ENCODE measurements at places on chromosomes 2 and 18.

DNA sequence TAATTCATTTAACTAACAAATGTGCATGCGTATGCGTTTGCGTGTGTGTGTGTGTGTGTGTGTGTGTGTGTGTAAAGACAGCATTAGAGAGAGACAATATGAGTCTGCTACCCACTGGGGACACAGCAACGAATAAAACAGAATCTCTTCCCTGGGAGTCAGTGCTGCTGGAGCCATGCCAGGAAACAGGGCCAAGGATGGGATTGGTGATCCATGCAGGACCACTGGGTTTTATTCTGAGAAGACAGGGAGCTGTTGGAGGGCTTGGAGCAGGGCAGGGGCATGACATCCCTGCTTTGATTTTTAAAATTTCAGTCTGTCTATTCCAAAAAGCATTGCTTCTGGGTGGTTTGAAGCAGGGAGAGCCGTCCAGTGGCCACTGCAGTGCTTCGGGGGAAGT, 62.9 kb downstream of the PDCL3 start:
- DNase-seq = no peak

- peak; percentile 13 for DNase-seq
These were observed 105.9 kb upstream of the CREB1 start for GRCh38 chr2:207423886-207424285.

DNA sequence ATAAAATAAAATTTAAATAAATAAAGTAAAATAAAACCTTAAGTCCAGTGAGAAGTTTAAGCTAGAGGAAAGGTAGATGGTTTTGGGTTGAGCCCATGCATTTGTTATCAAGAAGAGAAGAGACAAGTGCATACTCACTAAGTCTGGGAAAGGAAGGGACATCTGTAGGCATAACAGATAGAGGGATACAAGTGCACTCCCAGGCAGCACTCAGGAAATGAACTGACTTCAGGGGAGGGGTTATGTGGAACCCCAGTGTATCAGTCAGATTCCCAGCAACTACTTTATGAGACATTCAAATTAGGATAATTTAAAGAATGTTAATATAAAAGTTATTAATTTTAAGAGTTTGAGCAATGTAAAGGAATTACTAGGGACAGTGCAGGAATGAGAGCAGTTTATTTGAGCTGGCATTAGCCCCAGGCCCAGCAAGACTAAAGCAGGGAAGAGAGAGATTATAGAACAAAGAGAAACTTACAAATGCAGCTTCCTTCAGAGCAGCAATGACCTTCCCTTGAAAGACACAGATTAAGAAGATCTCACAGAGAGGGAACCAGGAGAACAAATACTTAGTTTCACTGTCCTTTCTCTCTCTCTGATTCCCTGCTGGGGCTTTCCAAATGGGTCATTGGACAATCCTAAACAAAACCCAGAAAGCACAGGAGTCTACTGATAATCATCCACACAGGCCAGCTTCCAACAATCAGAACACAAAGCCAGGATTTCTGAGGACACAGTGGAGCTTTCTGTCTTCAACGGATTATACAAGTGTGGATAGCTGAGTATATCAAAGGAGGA, 109.7 kb downstream of the ERBB4 start:
- no peak for DNase-seq

- no peak for DNase-seq
These were observed 1.9 kb downstream of the AGFG1 start for GRCh38 chr2:227473806-227474205.

DNA sequence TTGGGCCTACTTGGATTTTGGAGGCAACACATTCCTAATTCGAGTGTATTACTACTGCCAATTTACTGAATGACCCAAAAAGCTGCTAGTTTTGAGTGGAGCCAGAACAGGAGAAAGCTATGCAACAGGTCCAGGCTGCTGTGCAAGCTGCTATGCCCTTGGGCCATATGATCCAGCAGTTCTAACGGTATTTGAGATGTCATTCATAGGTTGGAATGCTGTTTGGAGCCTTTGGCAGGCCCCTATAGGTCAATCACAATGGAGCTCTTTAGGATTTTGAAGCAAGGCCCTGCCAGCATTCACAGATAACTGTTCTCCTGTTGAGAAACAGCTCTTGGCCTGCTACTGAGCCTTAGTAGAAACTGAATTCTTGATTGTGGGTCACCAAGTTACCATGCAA, 368.7 kb downstream of the CDH19 start:
- no peak for DNase-seq

- DNase-seq = no peak
These were observed 172.3 kb downstream of the PRKCE start for GRCh38 chr2:45823723-45824206.

- no peak for DNase-seq
These were observed 7.2 kb upstream of the NEU4 start for GRCh38 chr2:241801611-241802420.

GRCh38 chr18:76928179-76928868, 106.0 kb downstream of the ZNF236 start:
- no peak for DNase-seq

DNA sequence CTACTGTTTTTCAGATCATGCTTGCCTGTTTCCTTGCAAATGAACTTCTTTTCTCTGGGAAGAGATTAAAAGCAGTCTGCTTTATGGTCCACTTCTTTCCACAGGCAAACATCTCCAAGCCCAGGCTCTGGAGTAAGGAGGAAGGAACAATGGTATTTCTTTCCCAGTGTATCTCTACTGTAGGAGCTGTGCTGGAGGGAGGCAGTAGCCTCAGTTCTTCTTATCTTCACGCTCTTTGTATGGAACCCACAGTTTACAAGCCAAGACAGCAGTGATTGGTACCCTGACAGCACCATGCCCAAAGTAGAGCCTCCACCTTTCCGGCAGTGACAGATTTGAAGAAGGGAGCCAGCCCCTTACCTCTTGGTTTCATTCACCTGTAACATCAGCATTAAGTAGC, 35.2 kb downstream of the SPOPL start:
- DNase-seq = no peak

GRCh38 chr2:59530258-59530657, 1023.2 kb downstream of the BCL11A start:
- DNase-seq = no peak

DNA sequence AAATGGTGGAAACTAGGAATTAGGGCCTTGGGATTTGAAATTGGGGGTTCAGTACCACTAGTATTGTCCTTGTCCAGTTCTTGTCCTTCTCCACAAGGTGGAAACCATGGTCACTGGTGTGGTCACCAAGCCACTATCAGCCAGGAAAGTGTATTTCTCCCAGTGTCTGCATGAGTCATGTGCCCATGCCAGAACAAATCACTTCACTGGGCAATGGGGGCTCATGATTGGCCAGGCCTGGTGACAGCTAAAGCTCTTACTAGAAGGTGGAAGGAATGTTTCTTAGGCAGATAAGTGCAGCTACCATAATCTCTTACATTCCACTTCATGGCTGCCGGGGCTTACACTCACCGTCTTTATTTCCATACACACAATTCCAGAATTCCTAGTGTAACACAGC, 124.8 kb upstream of the TACR1 start:
- DNase-seq = no peak

DNA sequence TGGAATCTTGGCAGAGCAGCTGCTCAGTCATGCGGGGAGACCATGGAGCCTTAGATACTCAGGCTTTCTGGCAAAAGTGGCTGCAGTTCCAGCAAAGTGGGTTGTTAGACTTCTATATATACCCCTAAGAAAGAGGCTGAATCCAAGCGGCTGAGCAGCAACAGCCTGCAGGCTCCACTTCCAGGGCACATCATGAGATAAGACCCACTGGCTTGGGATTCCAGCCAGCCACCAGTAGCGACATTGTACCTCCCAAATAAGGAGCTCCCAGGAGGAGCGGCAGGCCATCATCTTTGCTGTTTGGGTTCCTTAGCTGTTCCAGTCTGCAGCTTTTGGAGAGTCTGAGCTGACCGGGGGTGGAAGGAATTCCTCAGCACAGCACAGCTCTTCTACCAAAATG, 150.3 kb upstream of the ST6GAL2 start:
- no peak for DNase-seq

DNA sequence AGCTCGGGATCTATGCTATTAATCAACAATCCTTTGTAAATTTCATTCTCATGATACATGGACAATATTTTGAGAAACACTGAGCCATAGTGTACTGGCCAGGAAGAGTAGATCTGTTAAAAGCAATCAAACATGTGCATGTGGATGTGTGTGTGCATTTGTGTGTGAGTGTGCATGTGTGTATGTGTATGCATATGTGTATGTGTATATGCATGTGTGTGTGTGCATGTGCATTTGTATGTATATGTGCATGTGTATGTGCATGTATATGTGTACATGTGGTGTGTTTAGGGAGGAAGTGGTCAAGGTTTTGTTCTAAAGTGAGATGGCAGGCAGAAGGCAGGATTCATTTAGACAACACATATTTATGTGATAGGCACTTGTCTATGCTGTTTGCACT, 623.8 kb downstream of the ADCYAP1 start:
- no peak for DNase-seq

DNA sequence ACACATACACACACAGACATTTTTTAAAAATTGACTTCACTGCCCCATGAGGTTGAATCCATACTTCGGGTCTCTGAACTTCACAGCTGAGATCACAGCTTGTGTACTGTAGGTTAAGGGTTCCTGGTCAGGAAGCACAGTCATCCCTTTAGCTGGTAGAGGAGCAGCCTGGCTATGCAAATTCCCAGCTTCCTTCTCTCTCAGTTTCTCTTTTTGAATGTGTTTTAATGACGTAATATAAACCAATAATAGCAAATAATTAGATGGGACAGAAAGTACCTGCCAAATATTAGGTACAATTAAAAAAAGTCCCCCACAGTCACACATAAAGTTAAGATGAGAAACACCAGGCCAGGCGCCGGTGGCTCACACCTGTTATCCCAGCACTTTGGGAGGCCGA, 178.7 kb downstream of the ZNF385B start:
- no peak for DNase-seq

GRCh38 chr2:160287476-160287875, 87.4 kb upstream of the ITGB6 start:
- no peak for DNase-seq

DNA sequence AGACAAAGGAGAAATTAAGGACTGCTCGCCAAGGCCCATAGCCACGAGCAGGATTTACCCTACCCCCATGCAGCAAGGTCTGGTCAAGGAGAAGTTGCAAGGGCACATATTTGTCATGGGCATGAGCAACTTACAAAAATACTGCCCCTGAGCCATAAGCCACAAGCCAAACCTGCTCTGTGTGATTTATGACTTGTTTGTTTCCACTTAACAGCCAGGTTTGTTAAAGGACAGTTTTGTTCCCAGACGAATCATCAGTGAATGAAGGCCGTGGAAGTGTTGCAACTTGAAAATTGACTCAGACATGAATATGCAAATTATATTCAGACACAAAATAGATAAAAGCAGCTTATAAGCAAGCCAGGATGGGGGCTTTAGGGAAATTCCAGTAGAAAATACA, 31.3 kb upstream of the EVA1A start:
- no peak for DNase-seq

- DNase-seq = no peak
These were observed 316.2 kb downstream of the GBX2 start for GRCh38 chr2:235851828-235852525.

GRCh38 chr2:101692041-101692440, 5.5 kb upstream of the MAP4K4 start:
- DNase-seq = no peak

DNA sequence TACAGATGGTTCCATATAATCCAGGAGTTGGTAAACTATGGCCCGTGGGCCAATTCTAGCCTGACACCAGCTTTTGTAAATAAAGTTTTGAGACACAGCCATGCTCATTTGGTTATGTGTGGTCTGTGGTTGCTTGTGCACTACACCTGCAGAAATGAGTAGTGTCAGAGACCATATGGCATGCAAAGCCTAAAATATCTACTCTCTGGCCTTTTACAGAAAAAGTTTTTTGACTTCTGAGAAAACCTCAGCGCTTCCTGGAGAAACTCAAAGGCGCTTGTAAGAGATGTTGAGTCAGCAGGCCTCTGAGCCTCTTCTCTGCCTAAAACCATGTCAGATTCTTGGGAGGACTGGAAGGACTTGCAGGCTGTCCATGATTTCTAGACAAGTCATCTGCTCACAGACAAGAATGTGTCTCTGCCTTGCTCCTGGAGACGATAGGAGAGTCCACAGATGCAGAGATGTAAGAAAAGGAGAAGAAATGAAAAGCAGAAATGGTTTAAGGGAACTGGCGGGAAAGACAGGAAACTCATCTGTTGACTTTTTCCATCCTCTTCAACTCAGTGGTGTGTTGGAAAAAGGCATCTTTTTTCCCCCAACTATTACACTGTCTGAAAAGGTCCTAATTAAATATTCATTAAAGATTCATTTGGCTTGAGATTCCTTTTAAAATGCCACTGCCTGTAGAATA, 5.2 kb downstream of the TTC39C start:
- peak; percentile 39 for DNase-seq

- DNase-seq = no peak
These were observed 167.3 kb downstream of the HRH4 start for GRCh38 chr18:24627644-24628315.
